Omental fat pad (tissue), 4 donors: ENCODE measurements at places on chromosomes 7 and 10. TPM values are rescaled to one million over a fixed set of nuclear protein-coding genes. Genes with fewer than 3 reads are reported as not detected.

HOXA3 gene
- total RNA-seq = 1.8 TPM

- no peak for DNase-seq
Measured at GRCh38 chr7:50768485-50769474, 13.9 kb downstream of the GRB10 start.

- no peak for DNase-seq
Measured at GRCh38 chr10:29956335-29956924, 103.0 kb downstream of the JCAD start.

AGMO gene
- 21.1 TPM for total RNA-seq
